Anterior cingulate cortex (tissue), 58 donors: ENCODE measurements at places on chromosomes 7 and 10.

- no peak for DNase-seq
These were observed 93.8 kb downstream of the ADAM12 start for GRCh38 chr10:126294451-126294850.

DNA sequence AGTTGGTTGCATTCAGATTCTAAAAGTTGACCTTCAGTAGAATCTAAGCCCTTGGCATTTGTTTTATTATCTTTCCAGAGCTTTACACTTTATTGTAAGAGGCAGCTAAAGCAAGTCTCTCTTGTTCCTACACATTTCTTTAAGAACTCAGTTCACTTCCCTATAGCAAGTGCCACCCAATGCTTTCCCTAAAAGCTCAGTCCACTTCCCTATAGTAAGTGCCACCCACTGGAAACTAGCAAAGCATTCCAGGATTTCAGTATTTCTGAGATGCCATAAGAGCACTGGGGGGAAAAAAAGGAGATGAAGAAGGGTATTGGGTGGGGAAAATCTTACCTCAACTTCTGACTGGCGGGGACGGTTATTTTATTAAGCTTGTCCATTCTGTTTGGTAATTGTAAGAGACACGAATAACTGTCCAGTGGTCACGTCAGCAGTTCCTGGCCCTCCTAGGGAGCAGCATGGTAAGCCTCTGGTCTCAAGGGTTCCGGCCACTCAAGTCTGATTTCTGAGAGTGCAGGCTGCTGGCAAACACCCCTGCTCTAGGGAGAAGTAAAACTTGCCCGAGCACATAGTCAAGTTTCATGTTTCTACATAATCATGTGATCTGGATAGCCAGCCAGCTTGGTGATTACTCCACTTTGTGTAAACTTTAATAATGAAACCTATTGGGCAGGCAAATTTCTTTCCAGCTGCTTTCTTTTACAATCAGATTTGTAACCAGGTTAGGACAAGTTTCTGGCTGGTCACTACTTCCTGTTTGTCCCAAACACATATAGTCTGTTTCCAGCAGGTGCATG, at the start of gene BLNK:
TSS of gene BLNK (minus strand) at position 554 of the 800 bp plus-strand sequence. CDS start at position 383, 171 bp downstream.
- DNase-seq: no peak

- DNase-seq: no peak
These were observed 127.8 kb downstream of the ICA1 start for GRCh38 chr7:8134089-8134733.

GRCh38 chr10:6539833-6540232, 40.2 kb downstream of the PRKCQ start:
- DNase-seq: no peak

GRCh38 chr10:131492211-131492857, 180.8 kb upstream of the TCERG1L start:
- no peak for DNase-seq

DNA sequence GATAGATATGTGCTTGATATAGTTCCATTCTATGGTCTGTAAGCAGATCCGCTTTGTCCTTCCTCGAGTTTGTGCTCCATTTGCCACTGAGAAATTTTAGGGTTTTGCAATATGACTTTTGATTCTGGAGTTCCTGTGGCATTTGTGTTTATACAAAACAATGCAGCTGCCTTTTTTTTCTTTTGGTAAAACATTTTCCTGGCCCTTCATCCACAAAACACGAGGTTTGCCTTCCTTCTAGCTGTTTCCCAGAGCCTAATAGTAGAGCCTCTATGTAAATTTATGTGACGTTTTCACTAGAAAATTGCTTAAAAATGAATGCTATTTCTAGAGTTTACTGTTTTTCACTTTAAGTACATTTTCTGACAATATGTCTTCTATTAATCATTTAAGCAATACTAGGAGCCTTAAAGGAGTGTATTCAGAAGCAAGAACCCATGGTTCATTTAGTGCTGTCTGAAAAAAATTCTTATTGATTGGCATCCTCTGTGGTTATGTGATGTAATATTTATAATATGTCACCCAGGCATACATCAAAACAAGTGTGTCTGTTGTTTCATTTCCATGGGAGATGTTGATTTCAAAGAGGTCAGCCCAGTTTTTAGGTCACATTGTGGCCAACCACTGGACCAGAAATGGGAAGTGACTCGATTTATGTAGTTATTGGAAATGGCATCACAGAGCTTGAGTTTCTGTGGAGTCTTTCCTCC, 618.3 kb downstream of the LRMDA start:
- DNase-seq: no peak

- no peak for DNase-seq
These were observed 127.0 kb downstream of the VPS41 start for GRCh38 chr7:38781991-38782390.

GRCh38 chr10:29377333-29377961, 88.6 kb downstream of the LYZL1 start:
- no peak for DNase-seq
